ENCODE measurements at places on chromosomes 3 and 15.

DNA sequence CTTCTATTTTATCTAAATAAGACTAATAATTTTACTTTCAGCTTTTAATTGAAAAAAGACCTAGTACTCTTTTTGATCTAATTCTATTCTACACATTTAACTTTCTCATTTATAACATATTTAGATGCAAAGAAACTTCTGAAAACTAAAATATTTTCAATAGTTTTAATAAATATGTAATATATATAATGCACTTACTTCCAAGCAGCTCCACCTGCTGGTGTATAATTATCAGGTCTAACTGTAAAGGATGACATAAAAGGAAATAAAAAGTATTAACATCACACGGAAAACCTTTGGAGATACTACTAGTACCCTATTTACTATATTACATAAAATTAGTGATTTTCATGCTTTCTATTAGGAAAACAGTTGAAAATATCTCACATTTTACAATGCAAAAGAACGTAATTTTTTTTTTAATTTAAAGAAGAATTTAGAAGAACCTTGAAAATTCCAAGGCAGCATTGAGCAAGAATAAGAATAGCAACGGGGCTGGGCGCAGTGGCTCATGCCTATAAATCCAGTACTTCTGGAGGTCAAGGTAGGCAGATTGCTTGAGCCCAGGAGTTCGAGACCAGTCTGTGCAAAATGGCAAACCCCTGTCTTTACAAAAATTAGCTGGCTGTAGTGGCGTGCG is 10.2 kb downstream of the PLSCR5 start:
- no peak for DNase-seq

GRCh38 chr15:37221671-37222145 is 121.4 kb upstream of the MEIS2 start:
- no peak for DNase-seq

- DNase-seq = no peak
These were observed 98.4 kb downstream of the FSIP1 start for GRCh38 chr15:39684233-39684632.

- no peak for DNase-seq
These were observed 231.5 kb downstream of the WDR72 start for GRCh38 chr15:53527996-53528395.

GRCh38 chr15:32125595-32125994 is 95.3 kb downstream of the CHRNA7 start:
- DNase-seq = no peak

- no peak for DNase-seq
These were observed 150.7 kb downstream of the KLF13 start for GRCh38 chr15:31477301-31477700.

DNA sequence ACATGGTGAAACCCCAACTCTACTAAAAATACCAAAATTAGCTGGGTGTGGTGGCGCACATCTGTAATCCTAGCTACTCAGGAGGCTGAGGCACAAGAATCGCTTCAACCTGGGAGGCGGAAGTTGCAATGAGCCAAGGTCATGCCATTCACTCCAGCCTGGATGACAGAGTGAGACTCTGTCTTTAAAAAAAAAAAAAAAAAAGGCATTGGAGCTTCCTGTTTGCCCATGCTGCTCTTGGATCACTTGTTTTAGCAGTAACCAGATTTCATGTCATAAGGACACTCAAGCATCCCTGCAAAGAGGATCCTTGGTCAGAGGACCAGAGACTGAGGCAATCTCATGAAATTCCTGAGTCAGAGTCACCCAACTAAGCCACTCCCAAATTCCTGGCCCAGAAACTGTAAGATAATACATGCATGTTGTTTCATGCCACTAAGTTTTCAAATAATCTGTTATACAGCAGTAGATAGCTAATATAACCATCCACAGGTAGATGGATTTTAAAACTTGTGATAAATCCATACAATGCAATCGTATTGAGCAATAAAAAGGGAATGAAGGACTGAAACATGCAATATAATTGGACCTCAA is 82.0 kb upstream of the XXYLT1 start:
- no peak for DNase-seq

Data from activated naive CD8-positive, alpha-beta T cell treated with anti-CD3 and anti-CD28 coated beads, Interleukin-2, amount 50 U/mL, for 16 hours (primary cell).